ENCODE measurements at places on chromosomes 2 and 18.

DNA sequence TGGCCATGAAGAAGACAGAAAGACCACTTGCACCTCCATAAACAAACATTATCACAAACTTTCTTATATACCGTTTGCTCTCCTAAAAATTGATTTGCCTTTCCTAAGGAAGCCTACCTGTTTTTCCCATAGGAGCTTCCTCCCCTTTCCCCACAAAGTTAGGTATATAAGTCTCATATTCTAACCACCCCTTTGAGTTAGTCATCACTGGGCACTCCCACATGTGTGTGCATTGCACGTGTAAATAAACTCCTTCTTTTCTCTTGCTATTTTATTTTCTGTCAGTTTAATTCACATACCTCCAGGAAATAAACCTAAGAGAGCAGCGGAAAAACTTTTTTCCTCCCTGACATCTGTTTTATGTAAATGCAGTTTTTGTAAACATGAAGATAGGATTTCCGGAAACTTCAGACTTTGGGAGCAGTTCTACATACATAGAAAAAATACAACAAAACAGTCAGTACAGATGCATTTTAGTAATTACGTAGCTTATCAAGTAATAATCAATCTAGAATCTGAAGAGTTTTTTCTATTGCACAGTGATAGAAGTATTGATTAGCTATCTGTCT is 46.6 kb downstream of the PLCL1 start:
- DNase-seq, result no peak

DNA sequence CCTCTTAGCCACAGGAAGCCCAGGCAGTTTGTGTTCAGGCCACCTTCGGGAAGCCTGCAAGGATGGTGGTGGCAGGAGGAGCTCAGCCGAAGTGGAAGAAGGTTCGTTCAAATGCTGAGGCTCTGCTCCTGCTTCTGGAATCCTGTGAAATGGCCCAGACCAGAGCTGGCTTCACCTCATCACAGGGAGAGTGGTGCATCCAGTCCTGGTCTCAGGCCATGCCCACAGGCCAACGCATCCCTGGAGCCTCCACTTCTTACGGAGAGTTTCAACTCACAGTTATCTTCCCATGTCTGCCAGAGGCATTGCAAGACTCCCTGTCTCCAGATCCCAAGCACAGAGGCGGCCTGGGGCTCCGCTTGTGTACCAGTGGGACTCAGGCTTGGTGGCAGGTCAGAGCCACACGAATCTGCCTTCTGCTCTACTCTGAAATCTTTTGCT is 82.3 kb downstream of the NDUFA10 start:
- no peak for DNase-seq

DNA sequence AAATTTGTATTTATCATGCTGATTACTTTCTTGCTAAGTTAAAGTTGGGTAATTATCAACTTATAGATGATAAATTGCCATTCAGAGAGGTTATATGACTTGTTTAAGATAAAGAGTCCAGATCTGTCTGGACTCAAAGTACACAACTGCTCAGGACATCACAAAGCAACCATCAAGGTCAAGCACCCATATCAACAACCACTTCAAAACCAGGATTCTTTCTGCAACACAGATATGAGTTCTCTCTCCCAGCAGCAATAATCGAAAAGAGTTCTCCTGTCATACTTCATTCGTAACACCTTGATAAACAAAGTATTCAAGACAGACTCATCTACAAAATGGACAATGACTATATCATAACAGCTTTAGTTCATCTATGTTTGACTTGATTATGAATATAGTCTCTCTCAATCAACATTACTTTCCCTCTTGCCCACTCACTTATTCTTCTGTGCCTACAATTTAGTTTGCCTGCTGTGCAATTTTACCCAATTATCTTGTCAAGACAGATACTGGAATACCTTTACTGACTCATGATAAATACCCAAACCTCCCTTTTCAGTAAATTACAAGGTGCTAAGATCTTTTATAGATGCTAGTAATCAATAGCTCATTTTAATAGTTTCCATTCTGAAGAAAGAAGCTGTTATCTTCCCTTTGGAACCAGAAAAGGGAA is 281.8 kb downstream of the NBAS start:
- no peak for DNase-seq

DNA sequence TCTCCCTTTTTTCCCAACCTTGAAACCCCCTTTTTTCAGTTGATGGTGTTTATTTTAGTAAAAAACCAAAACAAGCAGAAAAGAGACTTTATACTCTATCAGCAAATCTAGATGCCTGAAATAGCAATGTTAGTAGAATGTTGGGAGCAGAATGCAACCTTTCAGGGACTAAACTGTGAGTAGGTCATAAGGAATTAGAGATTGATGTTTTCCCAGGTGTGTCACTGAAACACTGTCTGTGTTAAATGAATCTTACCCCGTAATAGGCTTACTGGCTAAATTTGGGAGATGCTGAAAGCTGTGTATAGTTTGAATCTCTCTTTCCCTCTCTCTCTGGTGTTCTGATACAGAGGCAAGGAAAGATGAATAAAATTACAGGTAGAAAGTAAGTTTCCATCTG is 43.8 kb downstream of the AGFG1 start:
- no peak for DNase-seq

GRCh38 chr2:128949360-128949759 is 630.7 kb upstream of the HS6ST1 start:
- DNase-seq, result no peak

- no peak for DNase-seq
These were observed 4.1 kb upstream of the ALPG start for GRCh38 chr2:232402518-232402917.

DNA sequence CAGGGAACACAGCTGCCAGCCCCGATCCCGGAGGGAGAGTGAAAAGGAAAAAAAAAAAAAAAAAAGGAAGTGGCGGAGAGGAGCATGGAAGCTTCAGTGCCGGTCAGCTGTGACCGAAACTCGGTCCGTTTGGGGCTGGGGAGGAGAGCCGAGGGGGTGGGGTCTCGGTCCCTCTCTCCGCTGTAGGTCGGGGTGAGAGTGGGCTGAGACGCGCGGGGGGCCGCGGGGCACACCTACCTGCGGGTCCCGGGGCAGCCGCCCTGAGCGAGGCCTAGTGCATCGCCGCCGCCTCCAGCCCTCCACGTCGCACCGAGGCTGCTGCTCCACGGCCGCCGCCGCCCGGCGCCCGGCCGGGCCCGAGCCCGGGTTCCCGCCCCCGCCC is 536 bp downstream of the VPS54 start:
- no peak for DNase-seq

- DNase-seq, result no peak
These were observed 342.0 kb upstream of the DLGAP1 start for GRCh38 chr18:4797002-4797685.

- DNase-seq, result no peak
These were observed 96.0 kb downstream of the TFCP2L1 start for GRCh38 chr2:121189011-121189410.

DNA sequence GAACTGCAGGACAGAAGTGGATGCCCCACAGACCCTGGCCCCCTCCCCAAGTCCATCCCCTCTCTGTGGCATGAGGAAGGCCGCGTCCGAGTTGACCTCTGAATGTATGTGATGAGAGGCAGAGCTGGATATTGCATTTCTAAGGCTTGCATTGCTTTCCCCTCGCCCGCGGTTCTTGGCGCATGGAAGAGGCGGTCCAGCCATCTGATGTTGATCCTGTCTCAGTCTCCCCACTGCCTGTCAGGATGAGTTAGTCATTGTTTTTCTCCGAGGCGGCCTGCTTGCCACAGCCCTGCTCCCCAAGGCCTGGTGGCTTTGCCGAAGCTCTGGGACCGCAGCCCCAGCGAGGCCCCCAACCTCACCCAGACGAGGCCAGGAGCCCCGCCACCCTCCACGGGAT is 88.6 kb downstream of the SMAD7 start:
- no peak for DNase-seq

GRCh38 chr2:177646241-177646640 is 253.7 kb downstream of the AGPS start:
- DNase-seq, result no peak

DNA sequence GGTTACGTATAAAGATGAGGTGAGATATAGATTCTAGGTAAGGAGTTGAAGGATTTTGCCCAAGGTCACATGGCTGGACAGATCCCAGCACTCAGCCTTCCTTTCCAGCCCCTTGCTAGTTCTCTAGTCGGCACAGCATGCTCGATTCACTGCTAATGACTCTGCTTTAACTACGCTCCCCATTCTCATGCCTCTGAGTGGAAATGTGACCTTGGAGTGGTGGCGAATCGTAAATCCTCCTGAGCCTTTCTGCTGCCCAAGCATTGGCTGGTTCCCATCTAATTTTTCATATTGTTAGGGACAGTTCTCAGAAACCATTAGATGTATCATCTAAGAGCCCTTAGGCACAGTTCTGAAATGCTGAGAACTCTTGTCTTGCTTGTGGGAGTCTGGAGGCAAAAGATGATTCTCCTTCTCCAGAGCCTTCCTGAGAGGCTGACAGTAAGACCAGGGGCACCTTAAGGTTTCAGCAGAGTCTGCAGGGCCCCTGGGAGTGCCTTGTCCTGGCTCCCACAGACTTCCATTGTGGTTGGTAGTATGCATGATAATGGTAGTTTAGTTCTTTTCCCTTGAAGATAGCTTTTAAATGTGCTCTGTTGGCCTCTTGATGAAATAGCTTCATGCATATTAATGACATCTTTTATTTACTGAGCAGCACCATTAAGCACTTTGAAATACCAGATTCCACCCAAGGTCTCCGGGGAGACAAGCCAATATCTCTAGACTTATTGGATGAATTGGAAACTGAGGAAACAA is 377.8 kb upstream of the SLC14A2 start:
- DNase-seq, result no peak

DNA sequence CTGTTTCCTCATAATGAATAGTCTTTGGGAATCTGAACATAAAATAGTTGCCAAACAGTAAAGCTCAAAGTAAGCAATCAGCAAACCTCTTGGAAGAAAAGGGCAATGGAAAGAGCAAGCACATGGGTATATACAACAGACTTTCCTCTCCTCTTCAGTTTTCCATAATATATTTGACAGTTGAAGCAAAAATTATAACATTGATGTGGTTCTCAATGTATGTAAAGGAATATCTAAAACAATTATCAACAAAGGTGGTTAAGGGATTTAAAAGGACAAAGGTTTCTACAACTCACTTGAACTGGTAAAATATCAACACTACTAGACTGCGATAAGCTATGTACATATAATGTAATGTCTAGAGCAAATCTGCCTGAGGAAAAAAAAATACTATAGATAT is 168.6 kb upstream of the SMAD7 start:
- no peak for DNase-seq

DNA sequence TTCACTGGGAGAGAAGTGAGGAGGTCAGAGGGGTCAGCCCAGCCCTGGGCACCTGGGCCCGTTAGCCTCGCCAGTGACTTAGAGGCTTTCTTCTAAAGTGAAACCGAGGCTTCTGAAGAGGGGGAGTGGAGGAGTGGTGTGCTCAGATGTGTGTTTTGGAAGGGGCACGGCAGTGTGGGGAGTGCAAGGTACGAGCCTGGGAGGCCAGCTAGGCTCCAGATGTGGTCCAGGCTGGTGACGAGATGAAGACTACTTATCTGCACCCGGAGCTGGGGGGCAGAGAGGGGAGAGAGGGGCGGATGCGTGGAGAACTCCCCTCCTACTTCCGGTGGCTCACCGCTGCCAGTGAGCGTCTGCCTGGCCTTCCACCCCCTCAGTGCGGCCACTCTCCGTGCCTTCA is 371.3 kb upstream of the HS6ST1 start:
- DNase-seq, result no peak

GRCh38 chr2:37156857-37157714 is at the start of gene EIF2AK2:
Gene EIF2AK2, minus strand, starts transcription at chr2:37156980. Its CDS starts 9,174 bp downstream, at chr2:37147806.
- peak; percentile 86 for DNase-seq

DNA sequence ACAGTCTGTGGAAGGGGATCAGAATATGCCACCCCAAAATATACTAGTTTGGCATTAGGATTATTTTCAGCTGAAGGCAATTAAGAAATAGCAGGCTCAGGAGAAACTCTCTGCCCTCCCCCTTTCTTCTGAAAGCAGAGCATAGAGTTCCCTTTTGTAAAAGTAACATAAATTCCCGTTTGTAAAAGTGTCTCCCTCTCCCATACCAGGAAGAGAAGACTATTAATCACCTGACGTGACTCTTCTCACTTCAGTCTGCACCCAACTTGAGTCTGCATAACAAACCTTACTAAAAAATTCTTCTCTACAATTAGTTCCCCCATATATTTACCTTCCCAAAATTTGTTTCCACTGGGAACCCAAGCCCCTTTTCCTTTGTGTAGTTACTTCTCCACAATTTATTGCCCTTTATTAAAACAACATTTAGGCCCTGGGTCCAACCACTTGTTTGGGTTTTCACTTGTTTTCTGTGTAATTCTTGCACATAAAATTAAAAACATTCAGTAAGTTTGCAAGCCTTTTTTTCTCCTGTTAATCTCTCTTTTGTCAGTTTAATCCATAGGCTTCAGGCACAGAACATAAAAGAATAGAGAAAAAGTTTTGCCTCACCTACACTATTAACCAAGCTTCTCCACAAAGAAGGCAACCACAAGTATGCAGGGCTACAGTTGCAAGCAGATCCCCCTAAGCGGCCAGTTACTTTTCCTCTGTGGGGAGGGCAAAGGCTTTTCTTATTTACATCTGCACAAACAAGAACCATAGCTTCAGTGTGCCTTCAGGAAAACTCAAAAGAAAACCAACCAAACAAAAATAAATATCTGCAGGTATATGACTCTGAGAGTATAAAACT is 107.6 kb upstream of the MSH2 start:
- DNase-seq, result no peak
